ENCODE measurements at places on chromosomes 16 and 17. TPM values are rescaled to one million over a fixed set of nuclear protein-coding genes. Genes with fewer than 3 reads are reported as not detected.

GRCh38 chr16:89890200-89890599 is 16.8 kb downstream of the TCF25 start:
- no peak for DNase-seq

- DNase-seq = no peak
Measured at GRCh38 chr17:80028030-80028429, 7.6 kb downstream of the TBC1D16 start.

- no peak for DNase-seq
Measured at GRCh38 chr17:77957235-77957856, 1.2 kb upstream of the TNRC6C start.

STAT5A gene
- total RNA-seq = 131 TPM
